ENCODE measurements at places on chromosomes 1 and 21.

DNA sequence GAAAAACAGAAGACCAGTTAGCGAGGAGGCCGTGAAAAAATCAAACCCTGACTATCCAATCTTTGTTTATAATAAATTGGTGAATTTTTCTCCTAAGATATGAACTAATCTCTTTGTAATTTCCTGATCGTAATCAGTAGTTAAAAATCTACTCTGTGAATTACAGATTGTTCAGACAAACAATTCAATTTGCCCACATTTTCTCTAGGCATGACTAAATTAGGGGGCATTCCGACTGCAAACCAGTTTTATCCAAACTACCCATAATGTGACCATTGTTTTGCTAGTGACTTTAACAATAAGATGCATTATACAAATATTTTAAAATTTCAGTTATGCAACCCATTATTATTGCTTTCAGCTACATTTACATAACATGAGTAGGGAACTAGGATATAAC is 546.9 kb upstream of the ADAMTS5 start:
- no peak for DNase-seq

DNA sequence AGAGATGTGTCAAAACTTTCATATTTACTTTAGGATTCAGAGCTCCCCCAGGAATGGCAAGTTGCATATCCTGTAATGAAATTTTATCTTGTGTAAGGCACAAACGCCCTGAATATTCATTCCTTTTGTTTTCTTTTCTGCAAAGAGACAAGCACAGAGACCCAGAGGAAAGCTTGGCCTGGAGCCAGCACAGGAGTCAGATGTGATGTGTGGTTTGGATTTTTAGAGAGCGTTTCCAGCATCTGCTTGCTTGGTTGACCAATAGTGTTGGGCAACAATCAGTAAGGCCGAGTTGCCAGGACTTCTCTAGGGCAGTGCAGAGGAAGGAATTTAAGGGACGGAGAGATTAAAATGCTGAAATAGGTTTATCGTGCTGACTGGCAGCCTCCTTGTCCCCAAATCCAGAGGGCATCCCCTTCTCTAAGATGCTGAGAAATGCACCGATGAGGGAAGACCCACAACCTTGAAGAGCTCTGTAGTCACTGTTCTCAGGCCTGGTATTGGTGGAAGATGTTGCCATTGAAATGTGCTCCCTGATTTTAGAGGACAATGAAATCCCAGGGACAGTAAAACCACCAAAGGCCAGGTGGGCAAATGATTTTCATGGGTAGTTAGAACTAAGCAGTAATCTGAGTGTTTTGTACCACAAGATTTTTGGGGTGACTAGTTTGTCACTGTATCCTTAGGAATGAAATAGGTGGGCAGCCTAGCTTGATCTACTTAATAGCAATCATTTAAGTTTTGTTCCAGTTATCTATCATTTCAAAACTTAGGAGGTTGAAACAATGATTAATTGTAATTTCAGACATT is 37.9 kb upstream of the RHOU start:
- peak; percentile 96 for DNase-seq

DNA sequence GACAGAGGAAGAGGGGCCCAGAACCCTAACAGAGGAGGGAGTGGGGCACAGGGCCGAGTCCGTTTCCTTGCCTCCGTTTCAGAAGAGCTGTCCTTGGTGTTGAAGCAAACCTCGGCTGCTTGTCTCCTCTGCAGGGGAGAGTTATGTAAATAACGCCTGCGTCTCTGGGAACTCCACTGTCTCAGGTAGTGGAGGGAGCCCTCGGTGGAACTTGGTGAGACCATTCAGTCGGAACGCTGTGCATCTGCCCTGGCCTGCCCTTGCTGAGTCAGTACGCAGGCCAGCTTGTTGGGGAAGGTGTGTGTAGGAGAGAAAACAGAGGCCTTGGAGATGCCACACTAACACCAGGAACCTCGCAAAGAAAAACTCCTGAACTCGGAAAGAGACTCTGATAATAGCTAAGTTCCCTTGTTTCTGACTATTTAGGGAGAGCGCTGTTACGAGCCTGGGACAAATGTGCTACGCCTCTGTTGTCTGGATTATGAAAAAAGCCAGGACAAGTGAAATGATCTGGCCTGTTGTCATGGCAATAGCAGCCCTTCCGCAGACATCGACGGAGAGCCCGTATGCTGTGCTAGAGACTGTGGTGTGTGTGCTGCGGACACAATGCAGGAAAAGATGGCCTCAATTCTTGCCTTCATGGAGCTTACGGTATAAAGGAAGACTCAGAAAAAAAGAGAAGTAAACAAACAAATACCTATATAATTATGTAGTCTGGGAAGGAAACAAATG is 94.6 kb upstream of the AKT3 start:
- peak; percentile 57 for DNase-seq

DNA sequence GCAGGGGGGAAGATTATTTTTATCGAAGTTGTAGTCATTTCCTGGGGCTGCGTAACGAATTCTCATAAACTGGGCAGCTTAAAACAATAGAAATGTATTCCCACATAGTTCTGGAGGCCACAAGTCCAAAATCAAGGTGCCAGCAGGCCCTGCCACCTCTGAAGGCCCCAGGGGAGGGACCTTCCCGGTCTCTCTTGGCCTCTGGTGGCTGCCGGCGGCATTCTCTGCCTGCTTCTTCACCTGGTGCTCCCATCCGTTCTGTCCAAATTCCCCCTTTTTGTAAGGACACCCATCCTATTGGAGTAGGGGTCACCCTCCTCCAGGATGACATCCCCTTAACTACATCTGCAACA is 92.8 kb downstream of the PDE9A start:
- DNase-seq, result no peak

- DNase-seq, result no peak
Measured at GRCh38 chr1:159040893-159041724, 31.4 kb downstream of the IFI16 start.

GRCh38 chr1:64393790-64394189 is 76.1 kb upstream of the CACHD1 start:
- DNase-seq, result no peak

GRCh38 chr1:231041719-231042261 is 1.7 kb upstream of the FAM89A start:
- no peak for DNase-seq

DNA sequence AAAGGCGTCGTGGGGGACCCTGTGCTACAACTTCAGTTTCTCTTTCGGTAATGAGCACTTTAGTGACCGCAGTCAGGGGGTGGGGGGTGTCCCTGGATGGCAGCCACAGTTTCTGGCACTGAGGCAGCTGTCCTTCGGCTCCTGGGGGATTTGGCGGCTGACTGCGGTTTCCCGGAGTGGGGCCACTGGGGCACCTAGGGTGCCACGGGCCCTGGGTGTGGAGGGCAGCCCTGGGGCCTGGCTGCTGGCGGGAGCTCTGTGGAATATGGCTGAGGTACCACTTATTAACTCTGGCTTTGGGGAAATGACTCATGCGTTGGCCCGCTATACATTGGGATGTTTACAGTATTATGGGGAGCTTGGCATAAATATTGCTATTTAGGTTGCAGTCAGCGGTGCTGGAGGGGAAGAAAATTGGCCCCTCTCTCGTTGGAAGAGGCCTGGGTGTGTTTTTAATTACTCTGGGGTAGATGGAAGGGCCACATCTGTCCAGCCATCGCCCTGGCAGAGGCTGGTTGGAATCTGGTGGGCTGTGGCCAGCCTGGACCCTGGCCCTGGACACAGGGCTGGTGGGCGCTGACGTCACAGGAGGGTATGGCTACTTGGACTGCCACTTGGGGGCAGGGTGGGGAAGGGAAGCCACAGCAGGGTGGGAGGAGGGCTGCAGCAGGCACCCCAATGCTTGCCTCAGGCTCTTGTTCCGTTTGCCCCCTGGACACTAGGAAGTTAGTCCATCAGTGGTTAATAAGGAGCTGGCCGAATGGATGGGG is 2.0 kb downstream of the EPHB2 start:
- peak; percentile 22 for DNase-seq

- no peak for DNase-seq
Measured at GRCh38 chr21:25893191-25893590, 158.4 kb downstream of the GABPA start.

DNA sequence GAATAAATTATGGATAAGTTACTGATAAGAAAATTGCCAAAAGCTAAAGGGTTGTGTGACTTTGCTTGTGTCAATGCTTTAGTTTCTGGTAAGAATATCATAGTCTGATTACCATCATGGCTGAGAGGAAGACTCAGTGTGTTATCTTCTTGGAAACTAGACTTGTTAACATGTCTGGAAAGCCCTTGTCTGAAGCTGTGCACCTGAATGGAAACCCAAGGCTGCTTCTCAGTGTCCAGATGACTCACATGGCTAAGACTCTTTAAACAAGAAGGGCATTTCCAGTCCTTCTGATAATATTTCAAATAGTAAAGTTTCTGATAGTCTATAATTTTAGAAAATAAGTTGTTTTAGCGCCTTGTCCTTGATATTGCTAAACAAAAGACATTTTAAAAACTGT is 1092.7 kb downstream of the PLA2G4A start:
- DNase-seq, result no peak
